Testis (tissue), 5 donors: ENCODE measurements at places on chromosomes 4 and X.
A peak's percentile ranks its signal among the peaks of the same experiment; 100 is the strongest.

GRCh38 chr4:85748654-85749053 lies 273.7 kb downstream of the ARHGAP24 start:
- DNase-seq = no peak

GRCh38 chr4:126762663-126763247 lies 870.0 kb upstream of the INTU start:
- DNase-seq = no peak

GRCh38 chr4:77922158-77923094 lies 59.8 kb downstream of the MRPL1 start:
- DNase-seq = no peak

DNA sequence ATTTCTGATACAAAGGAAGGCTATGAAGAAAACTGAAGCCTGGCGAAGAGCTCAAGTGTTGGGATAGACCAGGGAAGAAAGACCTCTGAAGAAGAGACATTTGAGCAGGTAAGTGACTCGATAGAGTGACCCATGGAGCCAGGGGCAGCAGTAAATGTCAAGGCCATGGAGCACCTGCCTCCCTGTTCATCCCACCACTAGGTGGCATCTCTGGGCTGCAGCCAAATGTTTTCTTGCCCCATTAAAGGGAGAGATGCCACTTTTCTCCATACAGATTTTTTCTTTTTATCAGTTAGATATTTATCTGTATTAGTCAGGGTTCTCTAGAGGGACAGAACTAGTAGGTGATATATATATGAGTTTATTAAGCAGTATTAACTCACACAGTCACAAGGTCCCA lies 4.9 kb upstream of the ZNF81 start:
- DNase-seq = peak; percentile 25

- no peak for DNase-seq
These were observed 577.6 kb downstream of the KLHL13 start for GRCh38 chrX:117539090-117539418.

DNA sequence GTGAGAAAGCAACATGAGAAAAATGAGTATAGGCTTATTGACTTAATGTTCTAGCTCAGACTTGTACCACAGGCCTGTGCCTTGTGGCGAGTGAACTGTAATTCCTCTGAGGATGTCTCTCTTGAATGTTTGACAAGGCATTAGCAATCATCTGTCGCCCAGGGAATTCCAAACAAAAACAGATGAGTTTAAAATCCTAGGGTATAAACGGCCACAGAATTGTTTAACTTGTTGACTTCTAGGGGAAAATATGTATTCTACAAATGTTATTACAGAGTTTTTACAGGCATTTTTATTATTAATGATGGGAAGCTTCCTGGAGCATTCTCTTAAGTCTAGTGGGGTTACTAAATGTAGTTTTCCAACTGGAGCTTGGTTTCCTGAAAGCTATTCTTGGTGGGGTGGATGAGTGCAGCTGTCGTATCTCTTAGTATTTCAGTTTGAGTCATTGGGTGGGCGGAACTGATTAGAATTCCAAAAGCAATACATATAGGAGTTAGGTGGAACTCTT lies 40.6 kb downstream of the ARHGAP10 start:
- DNase-seq = no peak
